RWPE2 (cell line): ENCODE measurements at places on chromosomes 4 and X.

DNA sequence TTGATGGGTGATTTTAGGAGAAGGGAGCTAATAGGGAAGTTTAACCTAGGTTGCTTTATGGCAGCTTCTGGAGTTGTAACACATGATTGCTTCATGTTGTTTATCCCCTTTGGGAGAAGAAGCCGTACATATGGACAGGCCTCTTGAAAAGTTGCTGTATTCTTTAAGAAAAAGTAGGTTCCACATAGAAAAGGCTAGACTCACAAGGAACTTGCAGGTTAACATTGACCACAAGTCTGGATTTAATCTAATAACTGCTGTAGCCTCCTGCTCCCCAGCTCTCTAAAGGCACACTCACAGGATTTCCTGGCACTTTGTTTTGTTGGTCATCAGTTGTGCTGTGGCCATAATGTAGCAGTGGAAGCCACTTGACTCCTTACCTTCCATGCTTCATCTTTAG, 19.7 kb downstream of the FNIP2 start:
- no peak for DNase-seq

- no peak for DNase-seq
Measured at GRCh38 chr4:173231916-173232315, 63.3 kb downstream of the GALNT7 start.

GRCh38 chr4:155722336-155722735, 36.5 kb upstream of the GUCY1B1 start:
- DNase-seq: no peak

DNA sequence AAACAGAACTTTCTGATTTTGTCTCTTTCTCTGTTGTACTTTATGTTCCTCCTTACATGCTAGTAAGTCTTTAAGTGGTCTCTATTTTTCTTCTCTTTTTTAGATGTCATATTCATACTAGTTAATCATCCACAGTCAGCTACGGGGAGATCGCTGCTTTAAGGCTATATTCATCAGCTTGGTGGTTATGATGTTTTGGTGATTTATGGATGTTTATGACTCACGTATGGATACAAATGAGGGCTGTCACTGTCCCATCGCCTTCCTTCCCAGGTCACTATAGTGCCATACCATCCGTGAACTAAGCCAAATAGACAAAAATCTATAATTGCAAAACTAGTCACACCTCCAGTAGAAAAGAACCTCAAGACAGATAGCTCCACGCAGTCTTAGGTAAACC, 296.8 kb upstream of the AADAT start:
- no peak for DNase-seq

DNA sequence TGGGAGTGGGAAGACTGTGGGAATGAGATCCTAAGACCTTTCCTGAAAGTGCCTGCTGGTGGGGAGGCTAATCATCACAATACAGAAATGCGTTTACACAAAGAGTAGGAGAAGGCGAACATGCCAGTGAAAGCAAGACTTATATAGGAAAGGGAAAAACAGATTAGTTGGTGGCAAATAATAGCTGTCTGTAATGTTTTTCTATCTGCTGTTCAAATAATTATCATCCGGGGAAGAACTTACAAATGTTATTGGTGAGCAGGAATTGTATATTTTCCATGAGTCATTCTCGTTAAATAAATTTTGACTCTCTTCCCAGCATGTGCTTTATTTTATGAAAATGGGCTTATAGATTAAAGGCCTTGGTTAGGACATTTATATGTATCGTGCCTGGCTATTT, 196.5 kb downstream of the ARHGAP10 start:
- DNase-seq: no peak

DNA sequence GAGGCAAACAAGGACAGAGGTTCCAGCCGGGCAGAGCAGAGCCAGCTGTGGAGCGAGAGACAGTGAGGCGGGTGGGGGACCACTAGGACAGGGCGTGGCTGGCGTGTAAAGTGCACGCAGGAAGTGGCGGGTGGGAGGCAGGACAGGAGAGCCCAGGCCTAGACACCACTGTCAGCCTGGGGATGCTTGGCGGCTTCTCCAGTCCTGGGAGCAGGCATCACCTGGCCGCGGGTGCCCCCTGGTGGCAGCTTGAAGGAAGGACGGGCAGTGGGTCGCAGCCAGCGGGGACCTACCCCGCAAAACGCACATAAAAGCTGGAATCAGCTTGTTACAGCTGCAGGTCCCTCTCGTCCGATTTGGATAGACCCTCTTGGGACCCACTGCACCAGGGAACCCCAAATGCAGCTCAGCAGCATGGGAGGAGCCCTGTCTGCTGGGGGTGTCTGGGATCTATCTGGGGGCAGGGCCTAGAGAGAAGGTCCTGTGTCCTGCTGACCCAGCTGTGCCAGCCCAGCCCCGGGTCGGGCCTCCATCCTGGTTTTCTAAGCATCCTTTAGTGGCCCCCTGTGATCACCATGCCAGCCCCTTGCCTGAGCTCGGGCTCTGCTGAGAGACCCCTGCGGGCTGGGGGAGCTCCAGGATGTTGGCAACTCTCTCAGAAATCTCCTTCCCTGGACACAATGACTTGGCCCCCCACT, 57.7 kb downstream of the WFS1 start:
- DNase-seq: no peak
